ENCODE measurements at places on chromosomes 3 and 15.

DNA sequence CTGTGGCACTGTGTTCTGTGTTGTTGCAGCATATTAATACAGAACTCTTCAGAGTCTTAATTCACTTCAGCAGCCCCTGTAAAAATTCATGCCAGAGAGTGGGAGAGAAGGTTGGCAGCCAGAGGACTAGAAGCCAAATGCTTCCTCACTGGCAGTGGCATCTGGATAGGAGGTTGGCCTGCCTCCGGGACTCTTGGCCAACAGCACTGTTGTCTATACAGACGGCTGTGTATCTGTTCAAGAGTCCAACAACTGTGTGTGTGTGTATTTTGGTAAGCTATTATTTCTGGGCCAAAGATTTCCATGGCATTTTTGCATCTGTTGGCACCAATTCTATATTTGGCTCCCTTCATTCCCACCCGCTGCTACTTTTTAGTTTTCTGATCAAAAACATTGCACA is 156.0 kb upstream of the SOX2 start:
- H3K4me1 ChIP-seq = no peaks in the 10 kb centered on the region
- H3K27ac ChIP-seq = no peak overlapping the region
- no peak overlapping the region for H3K4me3 ChIP-seq
- H3K36me3 ChIP-seq = no peaks in the 10 kb centered on the region
- H3K27me3 ChIP-seq = no peaks in the 10 kb centered on the region

GRCh38 chr3:97235179-97235578 is 420.8 kb downstream of the EPHA6 start:
- no peaks in the 10 kb centered on the region for H3K4me1 ChIP-seq
- H3K36me3 ChIP-seq = no peaks in the 10 kb centered on the region
- H3K4me3 ChIP-seq = no peak overlapping the region
- no peak for DNase-seq
- H3K27ac ChIP-seq = no peak overlapping the region

- H3K27me3 ChIP-seq = no peaks in the 10 kb centered on the region
- no peaks in the 10 kb centered on the region for H3K4me1 ChIP-seq
- no peak overlapping the region for H3K4me3 ChIP-seq
- H3K27ac ChIP-seq = no peak overlapping the region
- DNase-seq = no peak
- H3K36me3 ChIP-seq = no peaks in the 10 kb centered on the region
Measured at GRCh38 chr15:86830304-86830703, 750.6 kb downstream of the AGBL1 start.

- peaks cover 58% of the 10 kb centered on the region for H3K36me3 ChIP-seq
- H3K27ac ChIP-seq = peak overlapping the region; percentile 87
- peaks cover 45% of the 10 kb centered on the region for H3K4me1 ChIP-seq
- DNase-seq = peak; percentile 85
- H3K4me3 ChIP-seq = peak overlapping the region; percentile 35
Measured at GRCh38 chr15:40743921-40744814, 10.9 kb downstream of the RMDN3 start.

DNA sequence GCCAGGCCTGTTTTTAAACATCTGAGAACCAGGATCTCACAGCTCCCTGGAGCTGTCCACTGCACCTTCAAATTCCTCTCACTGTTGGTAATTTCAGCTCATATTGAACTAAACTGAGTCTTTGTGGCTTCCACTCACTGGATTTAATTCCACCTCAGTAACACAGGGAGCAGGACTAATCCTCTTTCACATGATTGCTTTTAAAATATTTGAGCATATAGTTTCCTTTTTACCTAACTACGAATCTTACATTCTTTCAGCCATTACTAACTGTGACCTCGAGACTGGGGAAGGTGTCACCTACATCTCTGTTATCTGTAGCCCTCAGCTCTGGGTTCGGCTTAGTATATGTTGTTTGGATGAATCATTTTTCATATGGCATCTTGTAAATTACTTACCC is 194.3 kb upstream of the C2CD4B start:
- H3K4me3 ChIP-seq = no peak overlapping the region
- no peaks in the 10 kb centered on the region for H3K36me3 ChIP-seq
- H3K27ac ChIP-seq = no peak overlapping the region
- DNase-seq = no peak
- peaks cover 14% of the 10 kb centered on the region for H3K27me3 ChIP-seq
- no peaks in the 10 kb centered on the region for H3K4me1 ChIP-seq

DNA sequence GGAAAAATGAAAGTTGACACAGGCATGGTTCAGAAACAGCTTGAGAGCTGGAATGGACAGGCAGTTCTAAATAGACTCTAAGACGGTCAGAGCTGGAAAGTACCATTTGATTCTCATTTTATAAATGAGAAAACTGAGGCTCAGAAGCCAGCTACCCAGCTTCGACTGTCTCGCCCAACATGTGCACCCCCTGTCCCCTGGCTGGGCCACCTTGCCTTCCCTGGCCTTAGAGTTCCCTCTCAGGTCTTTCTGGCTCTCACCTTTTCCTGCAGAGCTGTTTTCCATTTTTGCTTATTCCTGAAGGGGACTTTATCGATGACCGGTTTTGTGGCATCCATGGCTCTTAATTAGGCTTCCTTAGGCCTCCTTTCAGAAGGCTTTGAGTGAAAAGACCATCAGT is 17.3 kb upstream of the DOCK3 start:
- no peak overlapping the region for H3K27ac ChIP-seq
- H3K27me3 ChIP-seq = peaks cover 5% of the 10 kb centered on the region
- H3K4me3 ChIP-seq = no peak overlapping the region
- no peaks in the 10 kb centered on the region for H3K36me3 ChIP-seq

DNA sequence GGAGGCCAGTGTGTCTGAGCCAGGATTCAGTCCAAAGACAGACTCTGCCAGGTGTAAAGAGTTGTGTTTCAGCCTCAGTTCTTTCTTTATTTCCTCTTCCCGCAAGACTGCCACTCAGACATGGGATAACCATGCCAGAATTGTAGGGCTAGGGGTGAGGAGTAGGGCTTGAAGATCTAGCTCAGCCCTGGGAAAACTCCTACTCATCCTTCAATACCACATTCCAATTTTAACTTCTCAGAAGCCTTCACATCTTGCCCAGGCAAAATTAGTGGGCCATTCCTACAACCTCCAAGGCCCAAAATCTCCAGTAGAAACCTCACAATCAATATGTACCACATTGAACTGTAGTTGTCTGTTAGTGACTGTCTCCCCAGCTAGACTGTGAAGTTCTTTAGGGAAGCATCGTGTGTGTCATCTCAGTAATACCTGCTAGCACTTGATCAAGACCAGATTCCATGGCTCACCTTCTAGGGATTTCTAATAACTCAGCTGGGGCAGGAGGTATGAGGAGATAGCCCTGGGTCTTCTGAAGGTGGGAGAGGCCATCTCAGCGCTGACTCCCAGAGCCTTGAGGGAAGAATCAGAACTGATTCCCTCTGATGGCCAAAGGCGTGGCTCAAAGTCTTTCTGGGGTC is 19.7 kb downstream of the HRH1 start:
- no peaks in the 10 kb centered on the region for H3K4me1 ChIP-seq
- peaks cover 9% of the 10 kb centered on the region for H3K27me3 ChIP-seq
- H3K27ac ChIP-seq = no peak overlapping the region

GRCh38 chr3:181735911-181736310 is 24.2 kb downstream of the SOX2 start:
- H3K4me1 ChIP-seq = no peaks in the 10 kb centered on the region
- no peak overlapping the region for H3K27ac ChIP-seq
- no peaks in the 10 kb centered on the region for H3K36me3 ChIP-seq

DNA sequence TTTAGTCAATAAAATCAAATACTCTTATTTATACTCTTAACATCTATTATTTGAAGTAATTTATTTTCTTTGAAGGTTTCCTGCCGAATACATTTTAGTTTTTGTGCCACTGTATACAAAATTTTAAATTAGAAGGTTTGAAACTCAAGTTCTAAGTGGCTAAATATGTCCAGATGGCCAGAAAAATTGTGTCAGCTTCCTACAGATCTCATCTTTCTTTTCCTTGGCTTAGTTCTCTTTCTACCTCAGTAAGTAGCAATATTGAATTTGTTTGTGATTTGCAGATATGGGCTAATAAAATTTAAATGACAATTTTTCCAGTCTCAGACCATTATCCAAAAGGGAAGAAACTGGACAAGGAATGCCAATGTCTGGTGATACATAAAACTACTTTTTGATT is 452.1 kb downstream of the ROBO2 start:
- DNase-seq = no peak
- H3K4me3 ChIP-seq = no peak overlapping the region
- no peaks in the 10 kb centered on the region for H3K36me3 ChIP-seq
- no peaks in the 10 kb centered on the region for H3K27me3 ChIP-seq
- no peak overlapping the region for H3K27ac ChIP-seq

- H3K36me3 ChIP-seq = no peaks in the 10 kb centered on the region
- H3K27ac ChIP-seq = no peak overlapping the region
- DNase-seq = peak; percentile 17
- H3K27me3 ChIP-seq = no peaks in the 10 kb centered on the region
- no peaks in the 10 kb centered on the region for H3K4me1 ChIP-seq
- no peak overlapping the region for H3K4me3 ChIP-seq
Measured at GRCh38 chr3:128307029-128307633, 153.8 kb downstream of the EEFSEC start.

- no peaks in the 10 kb centered on the region for H3K27me3 ChIP-seq
- peaks cover 2% of the 10 kb centered on the region for H3K36me3 ChIP-seq
- H3K4me1 ChIP-seq = peaks cover 17% of the 10 kb centered on the region
- DNase-seq = no peak
- H3K27ac ChIP-seq = no peak overlapping the region
Measured at GRCh38 chr15:36595611-36596010, 16.2 kb downstream of the CDIN1 start.

- no peak overlapping the region for H3K27ac ChIP-seq
- no peak for DNase-seq
- no peaks in the 10 kb centered on the region for H3K4me1 ChIP-seq
Measured at GRCh38 chr3:104885214-104885814, 481.4 kb upstream of the ALCAM start.

- no peaks in the 10 kb centered on the region for H3K36me3 ChIP-seq
- no peak overlapping the region for H3K27ac ChIP-seq
- DNase-seq = no peak
- H3K27me3 ChIP-seq = peaks cover 26% of the 10 kb centered on the region
- H3K4me1 ChIP-seq = peaks cover 8% of the 10 kb centered on the region
Measured at GRCh38 chr15:39000008-39000734, 435.6 kb upstream of the RASGRP1 start.

GRCh38 chr3:42190701-42191442 is 75.1 kb downstream of the CCK start:
- peaks cover 35% of the 10 kb centered on the region for H3K36me3 ChIP-seq
- H3K27ac ChIP-seq = peak overlapping the region; percentile 71
- H3K4me3 ChIP-seq = no peak overlapping the region
- peaks cover 63% of the 10 kb centered on the region for H3K4me1 ChIP-seq
- no peaks in the 10 kb centered on the region for H3K27me3 ChIP-seq

GRCh38 chr3:160471892-160472291 is 22.3 kb upstream of the TRIM59 start:
- H3K4me3 ChIP-seq = no peak overlapping the region
- peaks cover 22% of the 10 kb centered on the region for H3K27me3 ChIP-seq
- peaks cover 3% of the 10 kb centered on the region for H3K36me3 ChIP-seq
- H3K4me1 ChIP-seq = no peaks in the 10 kb centered on the region
- H3K27ac ChIP-seq = no peak overlapping the region
- DNase-seq = no peak

DNA sequence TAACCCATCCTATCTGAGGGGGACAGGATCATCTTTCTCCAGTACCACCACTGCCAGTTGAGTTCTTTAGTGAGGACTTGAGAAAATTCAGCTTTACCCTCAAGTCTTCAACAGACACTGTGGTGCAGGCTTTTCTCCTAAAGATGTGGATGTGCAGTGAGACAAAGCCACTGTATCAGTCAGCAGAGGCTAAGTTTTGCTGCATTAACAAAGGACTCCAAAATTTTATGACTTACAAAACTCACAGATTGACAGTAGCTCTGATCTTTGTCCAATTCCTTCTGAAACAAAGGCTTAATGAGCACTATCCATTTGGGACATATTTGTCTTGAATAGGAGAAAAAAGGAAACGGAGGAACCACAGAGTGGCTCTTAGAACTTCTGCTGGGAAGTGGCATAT is 87.9 kb downstream of the MITF start:
- H3K4me1 ChIP-seq = no peaks in the 10 kb centered on the region
- no peak for DNase-seq

DNA sequence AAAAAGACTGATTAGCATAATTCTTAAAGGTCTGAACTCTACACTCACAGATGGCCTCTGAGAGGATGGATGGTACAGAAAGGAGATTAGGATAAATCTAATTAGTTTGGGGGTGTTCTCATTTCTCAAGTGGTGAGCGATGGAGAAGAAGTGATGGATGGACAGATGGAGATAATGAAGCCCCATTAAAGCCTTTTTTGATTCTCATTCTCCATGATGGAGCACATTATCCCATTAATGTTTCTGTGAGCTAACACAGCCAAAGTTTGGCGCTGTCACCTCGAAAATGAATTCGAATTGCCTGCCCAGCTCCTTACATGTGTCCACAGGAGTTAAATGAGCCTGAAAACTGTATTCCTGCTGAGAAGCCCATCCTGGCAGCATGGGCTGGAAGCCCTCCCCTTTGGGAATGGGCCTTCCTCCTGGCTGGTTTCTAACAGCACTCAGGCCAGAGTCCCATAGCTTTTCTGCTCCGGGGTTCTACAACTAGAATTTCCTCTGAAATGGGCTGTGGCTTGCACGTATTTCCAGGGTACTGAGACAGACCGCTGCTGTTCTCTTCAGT is 726.0 kb upstream of the CFAP20DC start:
- peaks cover 5% of the 10 kb centered on the region for H3K27me3 ChIP-seq
- H3K4me1 ChIP-seq = peaks cover 73% of the 10 kb centered on the region
- no peak overlapping the region for H3K27ac ChIP-seq
- DNase-seq = no peak
- peaks cover 12% of the 10 kb centered on the region for H3K36me3 ChIP-seq

DNA sequence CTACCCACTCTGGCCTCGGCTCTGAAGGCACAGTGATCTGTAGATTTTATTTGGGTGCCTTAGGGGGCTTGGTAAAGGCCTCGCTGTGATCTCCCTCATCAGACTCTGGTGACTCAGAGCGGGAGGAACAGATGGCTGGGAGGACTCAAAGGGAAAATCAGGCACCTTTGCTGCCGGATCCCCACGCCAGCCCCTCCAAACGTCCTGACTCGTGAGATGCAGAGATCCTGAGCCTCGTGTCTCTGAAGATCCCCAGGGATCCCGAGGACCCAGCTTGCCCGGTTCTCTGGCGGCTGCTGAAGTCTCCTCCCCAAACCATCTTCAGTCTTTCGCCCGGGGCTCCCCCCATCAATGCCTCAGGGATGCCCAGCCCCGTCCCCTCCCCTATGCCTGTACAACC is 32.8 kb downstream of the MUC20 start:
- no peaks in the 10 kb centered on the region for H3K36me3 ChIP-seq
- H3K27me3 ChIP-seq = peaks cover 15% of the 10 kb centered on the region
- H3K4me3 ChIP-seq = no peak overlapping the region
- DNase-seq = no peak

DNA sequence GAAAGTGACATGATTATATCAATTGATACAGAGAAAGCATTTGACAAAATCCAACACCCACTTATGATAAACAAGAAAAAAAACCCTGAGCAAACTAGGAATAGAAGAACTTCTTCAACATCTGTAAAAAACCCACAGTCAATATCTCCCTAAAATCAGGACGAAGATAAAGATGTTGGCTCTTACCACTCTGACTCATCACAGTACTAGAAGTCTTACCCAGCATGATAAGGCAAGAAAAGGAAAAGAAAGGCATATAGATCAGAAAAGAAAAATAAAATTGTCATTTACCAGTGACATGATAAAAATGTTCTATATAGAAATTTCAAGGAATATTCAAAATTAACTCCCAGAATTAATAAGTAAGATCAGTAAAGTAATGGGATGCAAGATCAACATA is 7.2 kb upstream of the FBXW12 start:
- H3K4me1 ChIP-seq = no peaks in the 10 kb centered on the region
- H3K4me3 ChIP-seq = no peak overlapping the region
- no peaks in the 10 kb centered on the region for H3K36me3 ChIP-seq
- no peak overlapping the region for H3K27ac ChIP-seq
- H3K27me3 ChIP-seq = peaks cover 21% of the 10 kb centered on the region
